Thymus (tissue), 14 donors: ENCODE measurements at places on chromosomes 11 and 22.

GRCh38 chr11:89660234-89660633 lies 49.9 kb upstream of the TRIM77 start:
- no peak for DNase-seq

DNA sequence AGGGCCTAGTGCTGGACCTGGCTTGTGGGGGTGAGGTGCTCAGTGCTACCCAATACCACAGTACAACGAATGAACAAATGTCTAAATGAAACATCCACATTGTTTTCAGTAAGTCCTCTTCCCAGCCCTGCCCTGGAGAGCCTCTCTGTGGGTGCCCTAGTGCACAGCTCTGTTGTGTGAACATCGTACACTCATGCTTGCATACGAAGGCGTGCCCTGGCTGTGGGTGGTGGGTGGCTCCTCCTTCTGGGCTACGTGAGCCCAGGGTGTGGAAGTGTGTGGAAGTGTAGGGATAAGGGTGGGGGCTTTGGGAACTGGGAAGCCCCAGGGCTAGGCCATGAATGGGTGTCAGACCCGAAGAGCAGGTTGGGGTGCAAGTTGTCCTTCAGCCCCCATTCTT lies 592 bp upstream of the NLRX1 start:
- DNase-seq: no peak

- no peak for DNase-seq
Measured at GRCh38 chr11:83642500-83642899, 356.3 kb upstream of the CCDC90B start.

DNA sequence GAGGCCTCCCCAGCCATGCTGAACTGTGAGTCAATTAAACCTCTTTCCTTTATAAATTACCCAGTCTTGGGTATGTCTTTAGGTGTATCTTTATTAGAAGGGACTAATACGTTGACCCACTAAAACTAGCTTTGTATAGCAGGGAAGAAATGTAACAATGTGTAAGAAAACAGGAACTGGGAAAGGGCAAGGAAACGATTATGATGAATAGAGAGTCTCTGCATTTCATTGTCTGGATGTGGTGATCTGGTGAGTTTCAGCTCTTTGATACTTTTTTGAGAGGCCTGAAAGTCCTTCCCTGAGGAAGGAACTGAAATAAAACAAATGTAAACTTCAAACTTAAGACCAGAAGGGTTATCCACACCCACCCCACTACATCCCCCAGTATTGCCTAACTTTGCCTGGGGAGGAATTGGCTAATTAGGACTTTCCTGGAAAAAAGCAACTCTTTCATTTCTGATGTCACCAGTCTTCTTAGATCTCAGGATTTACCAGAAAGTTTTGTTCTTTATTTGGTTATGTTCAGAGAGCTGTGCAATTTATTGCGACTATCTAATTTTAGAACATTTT lies 119.0 kb downstream of the LDLRAD3 start:
- no peak for DNase-seq

- DNase-seq: no peak
Measured at GRCh38 chr11:112902361-112903011, 58.7 kb upstream of the NCAM1 start.

- no peak for DNase-seq
Measured at GRCh38 chr22:38959590-38959989, 2.2 kb downstream of the APOBEC3A start.

DNA sequence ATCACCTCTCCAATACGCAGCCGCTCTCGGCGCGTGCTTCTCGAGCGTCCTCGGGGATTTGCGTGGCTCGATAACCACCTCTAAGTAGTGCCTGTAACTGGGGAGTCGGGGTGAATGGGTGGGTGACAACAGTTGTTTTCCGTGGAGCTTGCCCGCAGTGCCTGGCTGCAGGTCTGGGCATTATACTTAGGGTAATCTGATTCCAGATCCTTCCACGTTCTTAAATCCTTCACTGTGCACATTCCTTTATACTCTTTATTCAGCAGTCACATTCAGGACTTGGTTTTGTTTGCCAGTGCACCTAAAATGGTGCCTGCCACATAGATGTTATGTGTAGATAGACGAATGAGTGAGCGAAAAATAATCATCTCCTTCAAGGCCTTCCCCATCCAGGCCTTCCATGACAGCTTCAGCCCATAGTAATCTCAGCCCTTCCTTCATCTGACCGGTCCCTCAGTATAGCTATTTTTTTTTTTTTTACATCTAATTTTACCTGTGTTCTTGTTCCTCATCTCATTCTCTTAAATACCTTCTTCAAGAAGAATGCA lies 602 bp downstream of the NAT10 start:
- no peak for DNase-seq

GRCh38 chr11:112745973-112746372 lies 215.2 kb upstream of the NCAM1 start:
- no peak for DNase-seq

- no peak for DNase-seq
Measured at GRCh38 chr11:111602865-111603610, 789 bp downstream of the SIK2 start.

- DNase-seq: no peak
Measured at GRCh38 chr11:107679255-107680024, 32.4 kb downstream of the SLN start.

DNA sequence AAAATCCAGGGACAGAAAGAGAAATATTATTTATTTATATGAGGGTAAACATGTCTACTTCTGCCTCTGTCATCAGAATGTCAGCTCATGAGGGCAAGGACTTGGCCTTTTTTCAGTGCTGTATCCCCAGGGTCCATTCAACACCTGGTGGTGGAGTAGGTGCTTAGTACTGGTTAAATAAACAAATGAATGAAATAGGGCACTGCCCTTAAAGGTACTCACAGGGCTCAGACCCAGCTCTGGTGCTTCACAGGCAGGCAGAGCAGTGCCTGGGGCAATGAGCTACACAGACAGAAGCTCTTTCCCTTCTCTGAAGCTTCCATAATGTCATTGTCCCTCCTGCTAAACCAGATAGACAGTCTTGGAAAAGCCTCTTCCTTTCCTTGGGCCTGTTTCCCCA lies 30.9 kb downstream of the P4HA3 start:
- no peak for DNase-seq

DNA sequence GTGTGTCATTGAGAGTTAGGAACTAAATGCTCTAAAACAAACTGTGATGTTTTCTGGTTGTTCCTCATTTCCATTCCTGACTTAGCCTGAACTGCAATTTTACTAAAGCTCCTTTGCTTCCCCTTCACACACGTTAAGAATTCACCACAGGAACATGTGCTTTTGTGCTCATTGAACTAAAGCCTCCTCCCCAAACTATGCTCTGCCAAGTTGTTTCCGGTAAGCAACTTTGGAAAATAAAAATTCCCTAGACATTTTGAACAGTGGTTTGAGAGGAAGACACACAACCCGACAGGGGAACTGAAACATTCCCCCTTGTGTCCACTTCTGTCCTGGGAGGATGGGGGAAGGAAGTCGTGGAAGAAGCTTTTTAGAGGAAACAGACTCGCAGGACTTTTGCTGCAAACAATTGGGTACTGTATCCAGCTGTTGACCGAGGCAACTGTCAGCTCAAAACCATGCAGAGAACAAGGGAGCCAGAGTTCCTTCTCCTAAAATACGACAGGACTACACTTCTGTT lies 66.9 kb downstream of the GAB2 start:
- DNase-seq: no peak

DNA sequence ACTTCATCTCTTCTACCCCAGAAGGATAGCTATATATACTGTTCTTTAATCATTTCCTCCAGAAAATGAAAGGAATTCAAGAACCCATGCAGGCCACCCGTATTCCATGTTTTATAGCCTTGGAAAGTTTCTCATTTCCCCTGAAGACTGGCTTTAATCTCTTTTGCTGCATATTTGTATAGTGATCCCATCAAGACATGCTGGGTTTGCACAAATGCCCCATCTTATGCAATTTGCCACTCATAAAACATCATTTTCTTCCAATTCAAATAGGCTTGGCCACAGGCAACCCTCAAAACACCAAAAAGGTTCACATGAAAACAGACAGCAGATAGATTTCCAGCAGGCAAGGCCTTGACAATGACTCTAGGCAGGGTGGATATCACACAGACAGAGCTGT lies 28.3 kb upstream of the APOA1 start:
- DNase-seq: no peak

- no peak for DNase-seq
Measured at GRCh38 chr22:17149076-17149815, 9.8 kb downstream of the HDHD5 start.
